ENCODE measurements at places on chromosomes 2 and 18. TPM values are rescaled to one million over a fixed set of nuclear protein-coding genes. Genes with fewer than 3 reads are reported as not detected.

RPRM gene
- 4.7 TPM for polyA plus RNA-seq

TBC1D8 gene
- 44.6 TPM for polyA plus RNA-seq

VWA3B gene
- polyA plus RNA-seq = 0.61 TPM

ARHGEF33 gene
- polyA plus RNA-seq = 2.5 TPM

Data from renal pelvis (tissue), 12 donors.